MG63 (cell line): ENCODE measurements at places on chromosomes 4 and X.
A peak's percentile ranks its signal among the peaks of the same experiment; 100 is the strongest.

- no peak for DNase-seq
Measured at GRCh38 chrX:20361890-20362262, 95.2 kb upstream of the RPS6KA3 start.

DNA sequence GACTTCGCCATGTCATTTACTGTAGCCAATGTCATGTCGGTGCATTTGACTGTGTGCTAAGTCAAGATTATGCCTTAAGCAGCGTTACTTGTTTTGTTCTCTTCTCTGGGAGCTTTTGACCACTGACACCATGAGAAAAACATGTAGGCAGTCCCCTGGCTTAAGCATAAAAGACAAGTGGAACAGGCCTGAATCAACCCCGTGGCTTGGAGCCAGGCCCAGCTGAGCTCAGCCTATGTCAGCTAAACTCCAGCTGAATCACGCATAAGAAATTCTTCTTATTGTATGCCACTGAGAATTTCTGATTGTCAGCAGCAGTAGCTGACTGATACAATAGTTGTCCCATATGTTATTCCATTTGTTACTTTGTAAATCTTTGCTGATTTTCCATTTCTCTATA, 261.9 kb downstream of the CBLL2 start:
- DNase-seq = peak; percentile 92

DNA sequence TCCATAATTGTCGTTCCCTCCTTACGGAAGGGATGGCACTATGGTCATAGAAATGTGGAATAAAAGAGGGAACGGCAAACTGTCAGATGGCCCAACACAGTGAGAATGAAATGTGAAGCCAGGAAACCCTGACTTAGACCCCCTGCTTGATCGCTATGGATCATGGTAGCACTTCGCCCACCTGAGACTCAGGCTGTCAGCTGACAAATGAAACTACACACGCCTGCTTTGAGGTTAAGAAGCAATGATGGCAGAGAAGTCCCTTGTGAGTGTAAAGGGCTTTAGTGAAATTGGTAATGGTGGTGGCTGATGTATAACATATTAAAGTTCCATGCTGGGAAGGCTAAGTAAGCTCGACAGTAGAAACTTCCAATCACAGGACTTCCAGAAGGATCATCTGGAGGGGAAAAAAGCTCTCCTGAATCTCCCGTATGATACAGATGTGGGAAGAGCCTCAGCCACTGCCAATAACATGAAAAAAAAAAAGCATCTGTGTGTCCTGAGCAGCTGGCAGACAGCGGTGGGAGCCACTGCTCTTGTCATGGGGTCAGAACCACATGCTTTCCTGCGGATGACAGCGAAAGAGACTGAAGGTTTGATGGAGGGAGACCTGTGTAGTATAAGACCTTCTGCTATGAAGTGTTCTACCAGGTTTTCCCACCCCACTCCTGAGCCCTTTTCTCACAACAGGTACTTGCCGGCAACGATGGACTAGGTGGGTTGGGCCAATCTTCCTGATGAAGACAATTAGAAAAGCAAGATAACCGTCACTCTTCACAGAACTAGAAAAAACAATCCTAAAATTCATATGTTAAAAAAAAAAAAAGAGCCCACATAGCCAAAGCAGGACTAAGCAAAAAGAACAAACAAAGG, 107.6 kb downstream of the AFAP1 start:
- DNase-seq = no peak

- DNase-seq = no peak
Measured at GRCh38 chrX:139759637-139760036, 51.7 kb upstream of the MCF2 start.

DNA sequence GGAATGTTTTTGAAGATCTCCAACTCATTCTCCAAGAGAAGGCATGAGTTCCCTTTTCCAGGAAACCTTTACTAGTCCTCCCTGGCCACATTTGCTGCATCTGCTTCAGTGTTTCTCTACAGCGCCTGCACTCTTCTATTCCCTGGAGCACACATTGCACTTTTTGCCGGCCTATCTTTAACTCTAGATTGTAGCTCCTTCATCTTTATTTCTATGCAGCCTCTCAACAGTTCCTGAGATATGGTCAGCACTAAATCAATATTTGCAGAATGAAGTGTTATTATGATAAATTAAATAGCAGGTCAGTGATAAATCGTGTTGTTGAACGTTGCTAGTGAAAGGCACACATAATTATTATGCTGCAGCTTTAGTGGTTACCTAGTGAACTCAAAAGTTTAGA, 88.3 kb downstream of the VCX3A start:
- no peak for DNase-seq

DNA sequence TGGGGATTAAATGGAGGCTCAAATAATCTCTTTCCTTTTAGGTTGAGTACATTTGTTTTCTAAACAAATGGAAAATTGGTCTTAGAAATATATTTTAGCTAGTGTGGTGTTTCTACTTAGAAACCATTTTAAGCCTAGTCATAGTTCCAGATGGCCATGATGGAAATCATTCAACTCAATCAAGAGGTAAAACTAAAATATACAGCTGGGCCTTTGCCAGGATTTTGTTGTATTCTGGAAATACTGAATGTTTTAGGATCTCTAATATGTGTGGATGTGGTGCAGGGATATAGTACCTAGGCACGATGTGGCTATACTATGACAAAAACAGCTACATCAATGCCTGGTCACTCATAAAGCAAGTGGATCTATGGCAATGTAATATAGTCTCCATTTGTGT, 146.0 kb upstream of the BANK1 start:
- DNase-seq = no peak

- DNase-seq = no peak
Measured at GRCh38 chrX:3576886-3577501, 136.5 kb downstream of the PRKX start.

GRCh38 chrX:50081282-50081889, 119.4 kb downstream of the AKAP4 start:
- no peak for DNase-seq

DNA sequence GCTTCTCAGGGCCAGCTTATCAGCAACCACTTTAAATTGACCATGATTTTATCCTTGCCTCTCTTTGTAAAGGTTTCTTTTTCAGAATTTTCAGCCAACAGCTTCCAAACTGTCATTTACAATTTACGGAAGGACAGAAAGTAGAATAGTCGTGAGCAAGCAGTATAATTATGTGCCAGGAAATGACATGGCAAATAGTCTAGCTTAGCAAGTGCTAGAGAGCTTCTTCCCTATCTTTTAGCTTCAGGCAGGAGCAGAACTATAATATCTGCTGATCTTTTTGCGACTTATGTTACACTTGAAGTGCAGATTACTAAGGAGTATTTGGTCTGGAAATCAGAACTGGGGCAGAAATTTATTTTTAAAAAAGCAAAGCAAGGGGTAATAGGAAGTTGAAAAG, 123.0 kb upstream of the AP1S2 start:
- no peak for DNase-seq

DNA sequence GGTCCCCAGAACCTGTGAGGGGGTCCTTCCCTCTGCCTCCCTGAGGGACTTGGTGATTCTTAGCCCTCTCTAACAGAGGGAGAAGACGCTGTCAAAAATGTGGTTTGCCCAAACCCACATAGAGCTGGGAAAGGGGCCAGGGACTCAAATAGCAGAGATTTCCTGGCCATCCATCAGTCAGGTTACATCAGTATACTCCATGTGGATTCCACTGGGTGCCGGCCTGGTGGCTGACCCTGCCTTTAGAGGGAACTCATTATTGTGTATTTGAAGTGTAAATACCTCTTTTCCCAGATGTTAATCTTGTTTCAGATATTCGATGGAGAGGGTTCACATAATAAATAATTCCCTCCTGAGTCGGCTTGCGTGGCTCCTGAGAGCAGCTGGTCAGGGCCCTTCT, 130.3 kb downstream of the TBL1X start:
- peak; percentile 64 for DNase-seq

- peak; percentile 19 for DNase-seq
Measured at GRCh38 chr4:10582059-10582686, 102.4 kb downstream of the CLNK start.

DNA sequence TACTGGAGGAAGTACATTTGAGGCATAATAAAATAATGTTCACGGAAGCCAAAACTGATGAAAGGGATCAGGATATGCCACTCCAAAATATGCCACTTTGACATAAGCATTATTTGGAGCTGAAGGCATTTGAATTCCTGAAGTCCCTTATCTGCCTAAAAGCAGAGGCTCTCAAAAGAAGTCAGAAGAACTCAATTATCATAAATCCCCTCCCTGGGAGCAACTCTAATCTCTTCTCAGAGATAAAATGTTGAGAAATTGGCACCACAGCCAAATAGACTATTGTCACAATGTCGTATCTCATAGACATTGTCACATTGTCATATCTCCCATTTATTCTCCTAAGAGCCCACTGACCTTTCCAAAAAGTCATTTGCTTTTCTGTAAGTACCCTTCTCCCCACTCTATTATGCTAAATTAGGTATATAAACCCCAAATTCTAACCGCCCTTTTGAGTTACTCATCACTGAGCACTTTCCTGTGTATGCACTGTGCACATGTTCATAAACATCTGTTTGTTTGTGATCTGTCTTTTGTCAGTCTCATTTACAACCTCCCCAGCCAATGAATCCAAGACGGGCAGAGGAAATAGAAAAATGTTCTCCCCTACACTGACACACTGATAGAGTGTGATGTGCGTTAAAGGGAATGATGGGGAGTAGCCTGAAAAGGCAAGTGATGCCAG, 78.5 kb upstream of the NAF1 start:
- DNase-seq = no peak

- DNase-seq = no peak
Measured at GRCh38 chrX:20019672-20020365, 29.0 kb upstream of the BCLAF3 start.

DNA sequence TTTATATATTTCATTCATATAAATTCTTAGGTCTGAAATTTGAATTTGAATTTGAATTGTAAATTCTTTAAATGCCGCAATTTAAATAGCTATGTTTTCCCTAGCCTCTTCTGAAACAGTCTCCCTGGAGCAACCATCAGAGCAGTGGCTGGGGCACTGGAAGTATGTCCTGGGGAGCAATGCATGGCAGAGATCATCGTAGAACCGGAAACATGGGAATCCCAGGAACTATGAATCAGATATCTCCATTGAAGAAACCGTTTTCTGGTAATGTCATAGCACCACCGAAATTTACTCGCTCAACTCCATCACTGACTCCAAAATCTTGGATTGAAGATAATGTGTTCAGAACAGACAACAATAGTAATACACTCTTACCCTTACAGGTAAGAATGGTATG, 4.9 kb downstream of the CPEB2 start:
- DNase-seq = no peak

DNA sequence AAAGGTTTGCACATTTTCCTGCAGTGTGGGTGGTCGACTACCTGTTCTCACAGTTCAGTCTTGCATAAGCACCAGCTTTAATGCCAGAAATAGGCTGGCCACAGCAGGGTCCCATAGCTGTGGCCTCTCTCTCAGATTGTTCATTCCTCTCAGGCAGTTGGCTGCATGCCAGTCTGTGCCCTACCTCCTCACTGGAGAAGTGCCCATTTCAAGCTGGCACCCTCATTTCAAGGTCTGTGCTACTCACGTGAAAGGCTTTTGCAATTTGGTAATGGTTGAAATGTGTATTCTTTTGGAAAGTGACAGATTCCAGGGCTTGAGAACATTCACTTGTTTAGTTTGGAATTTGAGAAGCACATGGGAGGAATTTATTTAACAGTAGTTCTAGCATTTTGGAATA, 28.9 kb upstream of the MTMR1 start:
- peak; percentile 20 for DNase-seq

DNA sequence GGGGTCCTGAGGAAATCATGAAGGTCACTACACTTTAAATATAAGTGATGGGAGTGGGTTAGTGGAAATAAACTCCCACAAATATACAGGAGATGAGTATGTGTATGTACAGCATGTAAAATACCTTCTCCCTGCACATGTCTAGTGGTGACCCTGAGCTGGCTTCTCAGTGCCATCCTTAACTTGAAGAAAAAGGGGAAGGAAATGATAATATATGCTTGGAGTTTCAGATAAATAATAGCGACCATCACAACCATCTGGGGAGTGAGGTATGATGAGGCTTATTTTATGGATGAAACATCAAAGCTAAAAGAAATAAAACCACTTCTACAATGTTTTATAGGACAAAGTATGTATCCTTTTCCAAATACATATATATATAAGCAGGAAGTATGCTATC, 41.0 kb upstream of the SORBS2 start:
- DNase-seq = no peak

- no peak for DNase-seq
Measured at GRCh38 chr4:1155314-1155713, 17.1 kb downstream of the SPON2 start.

- peak; percentile 43 for DNase-seq
Measured at GRCh38 chr4:8502836-8503585, 62.4 kb downstream of the TRMT44 start.

- DNase-seq = no peak
Measured at GRCh38 chr4:10253765-10254164, 137.2 kb upstream of the WDR1 start.

DNA sequence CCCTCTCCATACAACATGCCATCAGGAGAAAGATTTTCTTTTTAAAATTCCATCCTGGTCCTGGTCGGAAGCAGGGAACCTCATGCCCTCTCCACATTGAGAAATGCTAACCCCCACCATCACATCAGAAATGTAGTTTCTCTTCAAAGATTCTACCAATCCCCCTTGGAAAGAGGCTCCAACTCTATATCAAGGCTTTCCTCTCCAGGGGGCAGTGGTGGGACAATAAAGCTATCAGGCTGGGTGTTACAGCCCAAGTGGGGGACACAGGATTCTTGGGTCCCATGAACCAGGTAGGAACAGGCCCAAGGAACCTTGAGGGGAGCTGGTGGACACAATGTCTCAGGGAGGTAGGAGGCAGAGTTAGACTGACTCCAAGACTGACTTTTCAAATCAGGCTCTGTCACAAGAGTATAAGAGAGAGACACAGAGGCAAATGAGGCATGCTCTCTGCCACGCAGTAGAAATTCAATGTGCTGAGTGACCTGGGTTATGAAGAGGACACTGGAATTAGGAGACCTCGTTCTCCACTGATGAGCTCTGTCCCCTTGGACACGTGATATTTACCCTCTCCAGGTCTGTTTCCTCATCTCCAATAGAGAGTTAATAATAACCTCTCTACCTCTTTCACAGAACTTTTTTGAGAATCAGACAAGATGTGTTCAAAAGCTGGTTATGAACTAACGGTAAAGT, 4.5 kb downstream of the GJB1 start:
- DNase-seq = no peak

GRCh38 chr4:142367418-142368180, 478.5 kb downstream of the INPP4B start:
- DNase-seq = no peak

- peak; percentile 3 for DNase-seq
Measured at GRCh38 chr4:120718979-120719566, 203.5 kb downstream of the PRDM5 start.

- DNase-seq = no peak
Measured at GRCh38 chrX:41293269-41293668, 40.7 kb upstream of the DDX3X start.
